ENCODE measurements at places on chromosomes 7 and 10.

GRCh38 chr7:13288516-13288915, 601.1 kb downstream of the ARL4A start:
- DNase-seq, result no peak

DNA sequence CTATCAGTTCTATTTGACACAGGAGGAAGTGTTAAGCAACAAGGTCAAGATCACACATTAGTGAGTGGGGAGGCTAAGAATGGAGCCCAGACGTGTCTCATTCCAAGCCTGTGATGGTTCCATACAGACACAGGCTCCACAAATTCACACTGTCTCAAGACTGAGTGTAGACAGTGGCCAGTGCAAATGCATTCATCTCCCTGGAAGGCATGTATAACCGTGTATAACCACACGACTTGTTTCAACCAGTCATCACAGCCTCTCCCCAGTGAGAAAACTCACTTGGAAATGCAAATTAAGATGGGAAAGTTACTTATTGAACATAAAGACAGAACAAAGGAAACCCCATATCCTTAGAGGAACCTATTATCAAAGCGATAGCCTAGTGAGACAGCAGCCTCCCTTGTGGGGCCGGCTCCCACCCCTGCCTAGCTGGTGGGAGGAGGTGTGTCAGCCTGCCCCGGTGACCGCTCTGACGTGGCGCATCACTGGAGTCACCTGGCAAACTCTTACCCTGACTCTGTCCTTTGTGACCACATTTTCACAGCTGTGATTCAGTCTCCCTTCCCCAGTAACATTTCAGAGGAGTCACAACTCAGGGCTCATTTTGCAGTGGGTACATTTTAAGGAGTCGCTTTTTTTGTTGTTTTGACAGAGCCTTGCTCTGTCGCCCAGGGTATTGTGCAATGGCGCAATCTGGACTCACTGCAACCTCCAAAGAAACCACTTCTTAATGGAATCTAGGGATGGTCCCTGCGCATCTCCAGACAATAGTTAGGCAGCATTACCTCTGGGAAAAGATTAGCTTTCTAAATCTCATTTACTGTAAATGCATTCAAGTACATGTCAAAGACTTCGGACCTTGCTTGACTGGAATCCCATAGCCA, 126.6 kb upstream of the PARD3 start:
- DNase-seq, result no peak

DNA sequence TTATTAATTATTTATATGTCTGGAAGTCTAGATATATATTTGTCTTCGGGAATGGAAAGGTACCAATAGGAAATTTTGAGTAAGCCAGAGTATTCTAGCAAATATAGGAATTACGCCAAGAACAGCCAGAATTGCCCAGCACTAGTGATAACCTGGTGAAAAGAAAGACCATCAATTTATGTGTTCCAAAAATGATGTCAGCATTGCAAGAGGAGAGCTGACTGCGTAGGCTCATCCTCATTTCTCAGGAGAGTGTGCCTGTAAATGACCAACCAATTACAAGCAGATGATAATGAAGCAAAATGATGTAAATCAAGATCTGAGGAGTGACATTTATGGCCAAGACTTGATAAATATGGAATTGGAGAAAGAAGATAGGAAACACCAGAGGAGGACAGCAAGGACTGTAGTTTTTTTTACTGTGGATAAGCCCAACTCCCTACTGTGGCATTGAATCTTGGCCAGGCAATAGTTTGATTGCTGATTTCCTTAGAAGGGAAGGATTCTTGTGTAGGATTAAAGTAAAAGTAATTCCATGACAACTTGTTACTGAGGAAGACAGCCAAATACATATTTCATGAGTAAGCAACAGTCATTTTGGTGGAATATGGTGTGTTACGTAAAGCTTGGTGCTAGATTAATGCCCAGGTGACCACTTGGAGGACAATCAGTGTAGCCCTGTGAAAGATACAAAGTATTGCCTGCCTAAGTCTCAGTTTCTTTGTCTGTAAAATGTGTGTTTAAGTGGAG, 590.8 kb downstream of the AUTS2 start:
- DNase-seq, result no peak

DNA sequence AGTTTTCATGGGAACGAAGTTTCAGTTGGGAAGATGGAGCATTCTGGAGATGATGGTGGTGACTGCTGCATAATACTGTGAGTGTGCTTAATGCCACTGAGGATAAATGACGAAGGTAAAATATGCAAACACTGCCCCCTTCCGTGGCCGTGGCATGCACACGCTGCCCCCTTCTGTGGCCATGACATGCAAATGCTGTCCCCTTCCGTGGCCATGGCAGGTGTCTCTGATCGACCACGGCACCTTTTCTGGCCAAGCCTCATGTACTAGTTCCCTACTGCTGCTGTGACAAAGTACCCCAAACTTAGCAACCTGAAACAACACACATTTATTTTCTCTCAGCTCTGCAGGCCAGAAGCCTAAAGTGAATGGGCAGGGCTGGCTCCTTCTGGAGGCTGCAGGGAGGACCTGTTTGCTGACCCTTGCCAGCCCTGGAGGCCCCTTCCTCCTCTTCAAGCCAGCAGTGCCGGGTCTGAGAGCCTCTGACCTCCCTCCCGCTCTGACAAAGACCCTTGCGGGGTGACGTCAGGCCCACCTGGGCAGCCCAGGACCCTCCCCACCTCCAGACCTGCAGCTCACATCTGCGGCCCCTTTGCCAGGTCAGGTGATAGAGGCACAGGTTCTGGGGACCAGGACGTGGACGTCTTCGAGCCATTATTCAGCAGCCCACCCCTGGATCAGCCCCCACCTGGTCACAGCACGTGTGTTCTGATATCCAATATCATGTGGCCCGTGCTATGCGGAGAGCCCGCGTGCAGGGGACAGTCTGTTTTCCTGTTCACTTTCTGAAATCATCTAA, 82.0 kb downstream of the MICALL2 start:
- no peak for DNase-seq

- DNase-seq, result no peak
Measured at GRCh38 chr10:93899109-93899508, 5.3 kb downstream of the SLC35G1 start.

- no peak for DNase-seq
Measured at GRCh38 chr7:7862393-7862792, 106.2 kb upstream of the GLCCI1 start.

DNA sequence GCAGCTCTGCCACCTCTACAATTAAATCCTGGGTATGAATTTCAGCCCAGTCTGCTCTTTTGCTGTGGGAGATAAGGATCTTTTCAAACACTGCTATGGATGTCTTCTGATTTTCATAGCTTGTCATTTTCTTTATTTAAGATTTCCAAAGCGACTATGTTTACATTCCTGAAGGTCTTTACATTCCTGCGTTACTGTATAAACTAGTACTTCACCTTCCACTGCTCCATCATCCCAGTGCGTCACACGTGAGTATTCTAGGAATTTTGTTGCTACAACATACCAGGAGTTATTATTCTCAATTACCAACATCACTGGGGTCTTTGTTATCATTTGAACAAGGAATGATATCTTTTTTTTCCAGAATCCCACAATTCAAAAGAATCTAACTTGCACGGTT, 944.7 kb downstream of the SORCS3 start:
- no peak for DNase-seq

GRCh38 chr10:133511907-133512528, 15.1 kb upstream of the CYP2E1 start:
- DNase-seq, result no peak

Measured in activated effector memory CD4-positive, alpha-beta T cell treated with anti-CD3 and anti-CD28 coated beads, Interleukin-2, amount 50 U/mL, for 16 hours (primary cell).